Hindlimb muscle (tissue), 1 donor: ENCODE measurements at places on chromosomes 1 and 21. TPM values are rescaled to one million over a fixed set of nuclear protein-coding genes. Genes with fewer than 3 reads are reported as not detected.

The ERICH3 gene
- polyA plus RNA-seq: 0.08 TPM

The GFI1 gene
- 0.28 TPM for polyA plus RNA-seq

The PEAR1 gene
- 29.2 TPM for polyA plus RNA-seq

The KPRP gene
- polyA plus RNA-seq: not detected

The CCDC185 gene
- not detected for polyA plus RNA-seq

The LRRC53 gene
- not detected for polyA plus RNA-seq

The GUCA2A gene
- not detected for polyA plus RNA-seq

- DNase-seq: peak; percentile 4
These were observed 188.6 kb downstream of the FCRL5 start for GRCh38 chr1:157363660-157364140.

GRCh38 chr1:9093091-9093490 lies 23.7 kb upstream of the SLC2A5 start:
- no peak for DNase-seq

- no peak for DNase-seq
These were observed 163.9 kb downstream of the SLC45A1 start for GRCh38 chr1:8481650-8482380.

- DNase-seq: no peak
These were observed 211.9 kb downstream of the NPHP4 start for GRCh38 chr1:5780324-5780716.

- DNase-seq: no peak
These were observed 9.9 kb upstream of the NPHP4 start for GRCh38 chr1:6001992-6002576.

- DNase-seq: no peak
These were observed 221.2 kb downstream of the SETD4 start for GRCh38 chr21:35838987-35839763.

- peak; percentile 66 for DNase-seq
These were observed 31.2 kb downstream of the DNTTIP2 start for GRCh38 chr1:93847811-93848288.

- no peak for DNase-seq
These were observed 11.5 kb downstream of the NECAP2 start for GRCh38 chr1:16451841-16452528.

GRCh38 chr1:111320066-111320879 lies 29.6 kb downstream of the CHIA start:
- DNase-seq: no peak

DNA sequence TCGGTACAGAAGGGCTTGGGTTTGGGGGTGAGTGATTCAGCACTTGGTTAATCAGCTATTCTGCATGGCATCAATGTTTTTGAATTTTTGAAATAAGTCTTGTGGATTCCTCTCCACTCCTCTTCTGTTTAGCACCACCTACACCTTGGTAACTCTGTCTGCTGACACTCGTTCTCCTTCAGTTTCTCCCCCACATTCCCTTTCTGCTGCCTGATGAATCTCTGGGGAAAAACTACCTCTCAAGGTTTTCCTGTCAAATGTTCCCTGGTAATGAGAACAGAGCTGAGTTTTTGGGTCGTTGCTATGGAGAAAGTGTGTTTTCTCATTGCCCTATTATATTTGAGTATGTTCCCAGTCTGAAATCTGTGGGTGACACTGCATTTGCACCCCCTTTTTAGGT lies 108.2 kb downstream of the GABPA start:
- DNase-seq: no peak

- no peak for DNase-seq
These were observed 55.5 kb downstream of the CAPN8 start for GRCh38 chr1:223609977-223610376.

DNA sequence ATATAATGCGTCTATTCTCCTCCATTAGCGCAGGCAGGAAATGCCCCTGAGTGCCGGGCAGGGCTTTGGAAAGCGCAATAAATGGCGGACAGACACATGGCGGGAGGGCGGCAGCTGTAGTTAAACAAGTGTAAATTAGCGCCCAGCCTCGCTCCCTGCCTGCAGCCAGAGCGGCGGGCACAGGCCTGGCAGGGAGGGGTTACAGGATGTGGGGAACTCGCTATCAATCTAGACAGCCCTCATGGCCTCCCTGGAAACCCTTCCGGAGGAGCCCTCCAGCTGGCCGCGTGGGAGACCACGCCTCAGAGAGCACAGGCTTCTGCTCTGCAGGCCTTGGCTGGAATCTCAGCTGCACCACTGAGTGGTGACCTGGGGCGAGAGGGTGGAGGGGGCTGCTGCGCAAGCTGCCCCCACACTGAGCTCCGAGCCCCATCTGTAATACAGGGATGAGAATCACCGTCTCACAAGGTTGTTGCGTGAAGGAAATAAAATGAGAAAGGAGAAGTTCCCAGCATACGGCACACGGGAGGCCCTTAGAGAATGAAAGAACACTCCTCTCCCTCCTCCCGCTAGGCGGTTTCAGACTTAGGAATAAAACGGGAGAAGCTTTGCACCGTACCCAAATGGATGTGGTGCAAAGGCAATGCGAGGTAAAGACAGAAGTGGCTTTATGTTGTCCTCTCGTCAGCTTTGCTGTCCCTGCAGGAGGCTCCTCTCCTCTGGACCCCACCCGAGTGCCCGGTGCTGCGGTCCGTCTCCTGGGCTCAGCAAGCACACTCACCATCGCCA lies 167.2 kb upstream of the POU3F1 start:
- DNase-seq: no peak

DNA sequence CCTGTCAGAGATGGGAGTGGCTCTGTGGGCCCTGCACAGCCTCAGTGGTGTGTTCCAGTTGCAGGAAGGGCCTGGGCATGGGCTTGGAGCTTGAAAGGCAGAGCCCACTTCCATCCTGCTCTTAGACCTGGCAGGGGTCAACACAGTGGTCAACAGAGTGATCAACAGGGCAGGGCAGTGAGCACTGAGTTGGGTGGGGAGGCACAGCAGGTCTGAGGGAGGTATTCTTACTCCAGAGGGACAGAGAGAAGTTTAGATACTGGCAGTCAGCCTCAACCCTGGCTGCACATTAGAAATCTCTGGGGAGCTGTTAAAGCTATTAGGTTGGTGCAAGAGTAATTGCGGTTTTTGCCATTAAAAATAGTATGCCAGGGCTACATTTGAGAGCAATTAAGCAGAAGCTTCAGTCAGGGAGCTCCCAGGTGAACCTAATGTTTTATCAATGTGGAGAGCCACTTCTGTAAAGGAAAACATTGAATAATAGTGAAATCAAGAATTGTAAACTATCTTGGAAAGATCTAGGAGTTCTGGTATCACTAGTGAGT lies 37.7 kb downstream of the SH3BGR start:
- no peak for DNase-seq

DNA sequence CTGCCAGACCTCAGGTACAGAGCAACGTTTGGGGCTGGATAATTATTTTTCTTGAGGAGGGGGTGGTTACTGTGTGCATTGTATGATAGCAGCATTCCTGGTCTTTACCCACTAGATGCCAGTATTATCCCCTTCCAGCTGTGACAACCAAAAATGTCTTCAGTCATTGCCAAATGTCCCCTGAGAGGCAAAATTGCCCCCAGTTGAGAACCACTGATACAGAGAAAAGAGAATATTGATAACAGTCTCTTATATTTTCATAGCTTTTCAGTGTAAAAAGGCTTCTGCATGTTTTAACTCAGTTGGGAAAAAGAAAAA lies 51.8 kb upstream of the SYT14 start:
- no peak for DNase-seq

GRCh38 chr1:189851806-189852367 lies 625.8 kb downstream of the BRINP3 start:
- no peak for DNase-seq

- DNase-seq: no peak
These were observed 135.5 kb downstream of the TNFSF18 start for GRCh38 chr1:172915271-172915670.

- no peak for DNase-seq
These were observed 17.1 kb downstream of the CACHD1 start for GRCh38 chr1:64487061-64487460.

GRCh38 chr1:18480315-18481189 lies at the start of gene KLHDC7A:
KLHDC7A (plus strand) TSS chr1:18480930; CDS start chr1:18480982, 52 bp downstream.
- no peak for DNase-seq

DNA sequence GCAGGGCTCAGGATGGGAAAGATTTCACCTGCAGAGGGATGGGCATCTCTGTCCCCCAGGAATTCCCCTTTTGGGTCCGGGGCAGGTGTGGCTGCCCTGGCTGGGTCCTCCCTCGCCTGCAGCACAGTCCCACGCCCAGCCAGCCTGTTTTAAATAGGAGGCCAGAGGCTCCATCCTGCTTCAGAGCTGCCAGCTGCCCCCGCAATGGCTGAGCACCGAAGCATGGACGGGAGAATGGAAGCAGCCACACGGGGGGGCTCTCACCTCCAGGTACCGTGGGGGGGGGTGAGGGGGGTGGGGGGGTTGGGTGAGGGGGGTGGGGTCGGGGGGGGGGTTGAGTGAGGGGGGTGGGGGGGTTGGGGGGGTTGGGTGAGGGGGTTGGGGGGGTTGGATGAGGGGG lies 3.6 kb downstream of the SCNN1D start:
- no peak for DNase-seq
